ENCODE measurements at places on chromosomes 5 and 9.

GRCh38 chr9:84807870-84808390 lies 138.4 kb downstream of the NTRK2 start:
- no peak for DNase-seq

- no peak for DNase-seq
These were observed 615.0 kb upstream of the RGMB start for GRCh38 chr5:98158440-98158839.

GRCh38 chr5:172574871-172575223 lies 66.2 kb upstream of the NEURL1B start:
- DNase-seq: no peak

DNA sequence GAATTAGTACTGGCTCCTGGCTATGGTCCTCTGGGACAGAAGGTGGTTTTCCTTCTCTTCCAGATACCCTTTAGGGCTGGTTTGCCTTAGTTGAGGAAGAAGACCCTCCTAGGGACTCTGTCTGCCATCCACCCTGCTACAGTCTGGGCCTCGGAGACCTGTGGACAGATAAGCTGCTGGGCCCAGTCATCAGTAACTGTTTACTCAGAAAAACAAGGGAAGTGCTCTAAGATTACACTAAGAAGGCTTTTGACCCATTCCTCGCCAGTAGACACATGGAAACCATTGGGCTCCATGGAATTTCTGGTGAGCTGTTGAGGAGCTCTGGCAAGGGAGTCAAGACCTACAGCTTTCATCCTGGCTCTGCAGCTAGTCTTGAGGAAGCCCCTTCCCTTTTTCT lies 31.2 kb downstream of the LARP1 start:
- no peak for DNase-seq

- DNase-seq: no peak
These were observed 48.5 kb downstream of the RFX3 start for GRCh38 chr9:3477236-3477834.

DNA sequence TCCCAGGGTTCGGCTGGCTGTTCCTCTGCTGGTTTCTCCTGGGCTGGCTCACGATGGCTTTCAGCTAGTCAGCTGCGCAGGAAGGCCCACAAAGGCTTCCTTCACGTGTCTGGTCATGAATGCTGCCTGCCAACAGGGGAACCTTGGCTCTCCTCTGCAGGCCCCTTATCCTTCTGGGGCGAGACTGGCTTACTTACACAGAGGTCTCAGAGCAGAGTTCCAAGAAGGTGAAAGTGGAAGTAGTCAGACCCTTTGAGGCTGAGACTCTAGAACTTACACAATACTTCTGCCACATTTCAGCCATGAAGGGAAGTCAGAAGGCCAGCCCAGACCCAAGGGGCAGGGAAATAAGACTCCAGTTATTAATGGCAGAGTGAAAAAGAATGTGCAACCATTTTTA lies 99.5 kb downstream of the LHFPL2 start:
- no peak for DNase-seq

DNA sequence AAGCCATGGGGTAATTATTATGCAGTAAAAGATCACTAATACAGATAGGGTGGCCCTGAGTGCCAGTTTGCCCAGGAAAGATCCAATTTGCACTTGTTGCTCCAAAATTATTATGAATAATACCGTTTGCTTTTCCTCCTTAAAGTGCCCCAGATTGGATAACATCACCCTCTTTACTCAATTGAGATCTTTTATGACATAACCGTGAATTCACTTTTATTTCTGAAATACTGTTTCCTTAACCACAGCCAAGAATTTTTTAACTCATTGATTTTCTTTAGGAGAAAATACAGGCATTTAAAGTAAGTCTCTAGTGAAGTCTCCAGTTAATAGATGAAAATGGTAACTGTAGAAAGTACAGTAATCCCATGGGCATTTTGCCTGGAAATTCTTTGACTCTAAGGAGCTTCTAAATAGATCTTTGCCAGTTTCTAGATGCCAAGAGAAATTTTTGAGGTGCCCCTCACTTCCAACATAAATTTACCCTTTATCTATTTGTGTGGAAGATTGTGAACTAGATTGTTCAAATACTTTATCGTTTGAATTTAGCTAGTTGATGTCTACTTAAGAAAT lies 99.2 kb downstream of the UHRF2 start:
- no peak for DNase-seq

DNA sequence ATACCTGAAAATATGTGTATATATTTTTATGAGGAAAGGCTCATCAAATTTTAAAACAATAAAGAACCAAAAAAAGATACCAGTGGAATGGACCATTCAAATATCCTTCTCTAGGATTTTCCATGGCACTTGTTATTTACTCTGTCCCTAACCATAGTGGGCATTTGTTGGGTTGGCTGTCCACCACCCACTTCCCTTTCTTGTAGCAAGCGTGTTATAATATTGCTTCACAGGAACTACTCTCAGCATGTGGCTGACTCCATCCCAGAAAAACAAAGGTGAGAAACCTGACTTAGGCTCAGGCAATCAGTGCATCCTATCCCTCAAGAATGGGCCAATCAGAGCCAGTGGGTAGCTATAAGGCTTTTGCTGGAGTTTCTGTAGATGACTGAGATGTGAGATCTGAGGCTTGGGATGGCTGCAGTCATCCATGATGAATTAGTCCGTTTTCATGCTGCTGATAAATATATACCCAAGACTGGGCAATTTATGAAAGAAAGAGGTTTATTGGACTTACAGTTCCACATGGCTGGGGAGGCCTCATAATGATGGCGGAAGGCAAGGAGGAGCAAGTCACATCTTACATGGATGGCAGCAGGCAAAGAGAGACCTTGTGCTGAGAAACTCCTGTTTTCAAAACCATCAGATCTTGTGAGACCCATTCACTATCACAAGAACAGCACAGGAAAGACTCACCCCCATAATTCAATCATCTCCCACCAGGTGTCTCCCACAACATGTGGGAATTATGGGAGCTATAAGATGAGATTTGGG lies 17.2 kb downstream of the C5orf63 start:
- no peak for DNase-seq

- DNase-seq: no peak
These were observed 26.7 kb upstream of the EPB41L4A start for GRCh38 chr5:112445626-112446350.

DNA sequence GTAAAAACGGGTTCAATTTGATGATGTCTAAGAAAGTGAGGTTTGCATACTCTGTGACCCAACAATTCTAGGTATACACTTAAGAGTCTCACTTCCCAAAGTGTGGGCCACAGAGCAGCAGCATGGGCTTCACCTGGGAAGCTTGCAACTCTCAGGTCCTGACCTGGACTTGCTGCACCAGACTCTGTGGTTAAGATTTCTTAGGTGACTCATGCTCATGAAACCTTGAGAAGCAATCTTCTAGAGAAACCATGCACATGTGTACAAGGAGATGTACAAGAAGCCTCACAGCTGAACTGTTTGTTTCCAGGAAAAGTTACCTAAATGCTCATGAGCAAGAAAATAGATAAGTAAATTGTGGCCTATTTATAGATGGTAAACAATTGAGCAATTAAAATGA lies 30.0 kb downstream of the DNAJC21 start:
- DNase-seq: peak; percentile 22

GRCh38 chr9:70554881-70555280 lies 140.4 kb upstream of the KLF9 start:
- DNase-seq: no peak

Data from GM19239 (cell line).